Activated CD4-positive, alpha-beta T cell treated with anti-CD3 and anti-CD28 coated beads for 36 hours (primary cell): ENCODE measurements at places on chromosomes 3 and 15. TPM values are rescaled to one million over a fixed set of nuclear protein-coding genes. Genes with fewer than 3 reads are reported as not detected.

ZNF619 gene
- total RNA-seq: 7.0 TPM

SEC11A gene
- total RNA-seq: 66.6 TPM

- no peak for DNase-seq
Measured at GRCh38 chr3:193773266-193774220, 180.5 kb downstream of the OPA1 start.

GOLGA8N gene
- 2.2 TPM for total RNA-seq

- DNase-seq: no peak
Measured at GRCh38 chr15:56892659-56893363, 25.6 kb upstream of the TCF12 start.

ERICH6 gene
- not detected for total RNA-seq

MOBP gene
- not detected for total RNA-seq

DNA sequence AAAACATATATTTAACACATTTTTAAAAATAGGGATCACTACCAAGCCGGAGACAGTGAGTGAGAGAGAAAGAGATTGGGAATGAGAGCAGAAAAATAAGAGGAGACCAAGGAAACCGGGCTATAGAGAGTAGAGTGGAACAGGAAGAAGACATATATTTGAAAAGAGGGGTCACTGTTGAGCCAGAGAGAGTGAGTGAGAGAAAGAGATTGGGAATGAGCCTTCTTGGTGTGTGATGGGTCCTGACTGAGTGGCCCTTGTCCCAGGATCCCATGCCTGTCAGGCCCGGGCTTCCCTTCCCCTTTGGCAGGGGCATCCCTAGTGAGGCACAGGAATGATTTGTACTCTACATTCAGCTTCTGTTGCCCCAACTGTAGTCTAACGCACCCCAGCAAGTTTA lies 646.6 kb downstream of the NTRK3 start:
- DNase-seq: no peak
